WTC11 (cell line): ENCODE measurements at places on chromosomes 7 and 10. TPM values are rescaled to one million over a fixed set of nuclear protein-coding genes. Genes with fewer than 3 reads are reported as not detected.

- DNase-seq, result peak; percentile 21
Observed at GRCh38 chr7:81690251-81690650, 79.6 kb downstream of the HGF start.

- no peak for DNase-seq
Observed at GRCh38 chr10:59323831-59324401, 38.4 kb downstream of the FAM13C start.

DNA sequence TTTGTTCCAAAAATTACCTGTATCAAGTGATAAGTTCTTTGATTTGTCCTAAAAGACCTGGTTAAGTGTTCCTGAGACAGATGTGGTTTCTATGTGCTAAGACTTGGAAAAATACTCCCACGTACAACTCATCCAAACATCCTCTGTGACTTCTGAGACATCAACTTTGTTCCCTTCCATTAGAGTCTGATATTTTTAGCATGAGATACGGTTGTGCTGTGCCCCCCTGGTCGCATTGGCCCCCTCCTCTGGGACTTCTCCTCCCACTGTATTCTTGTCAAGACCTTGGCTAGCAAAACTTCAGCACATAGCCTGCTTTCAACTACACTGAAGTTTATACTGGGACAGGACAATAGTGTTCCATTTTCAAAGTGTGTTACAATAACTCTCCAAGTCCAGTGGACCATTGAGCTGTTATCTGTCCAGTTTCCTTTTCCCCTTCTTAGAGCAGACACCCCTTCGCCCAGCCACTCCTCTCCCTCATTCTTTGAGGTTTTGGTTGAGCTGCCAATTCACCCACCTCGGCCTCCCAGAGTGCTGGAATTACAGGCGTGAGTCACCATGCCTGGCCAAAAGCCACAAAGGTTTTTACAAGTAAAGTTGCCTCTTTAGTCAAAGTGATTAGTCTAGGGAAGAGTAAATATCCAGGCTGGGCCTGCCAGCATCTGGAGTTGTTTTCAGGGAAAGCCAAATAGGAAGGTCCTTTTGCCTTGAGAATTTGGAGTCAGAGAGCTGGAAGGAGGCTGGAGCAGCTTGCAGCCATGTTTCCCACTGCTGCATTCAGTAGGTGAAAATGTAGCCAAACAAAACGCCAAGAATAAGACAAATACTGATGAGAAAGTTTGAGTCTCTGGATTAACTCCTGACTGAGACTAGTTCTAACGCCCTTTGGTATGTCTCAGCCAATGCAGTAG is 17.8 kb upstream of the PDLIM1 start:
- DNase-seq, result no peak

Gene HHEX
- total RNA-seq, result 4.5 to 4.8 TPM (median 4.8 TPM) in 3 replicates

Gene PPP2R2D
- total RNA-seq, result 28.7 to 33.2 TPM (median 30.0 TPM) in 3 replicates

Gene CLDN12
- total RNA-seq, result 39.4 to 47.5 TPM (median 44.1 TPM) in 3 replicates

DNA sequence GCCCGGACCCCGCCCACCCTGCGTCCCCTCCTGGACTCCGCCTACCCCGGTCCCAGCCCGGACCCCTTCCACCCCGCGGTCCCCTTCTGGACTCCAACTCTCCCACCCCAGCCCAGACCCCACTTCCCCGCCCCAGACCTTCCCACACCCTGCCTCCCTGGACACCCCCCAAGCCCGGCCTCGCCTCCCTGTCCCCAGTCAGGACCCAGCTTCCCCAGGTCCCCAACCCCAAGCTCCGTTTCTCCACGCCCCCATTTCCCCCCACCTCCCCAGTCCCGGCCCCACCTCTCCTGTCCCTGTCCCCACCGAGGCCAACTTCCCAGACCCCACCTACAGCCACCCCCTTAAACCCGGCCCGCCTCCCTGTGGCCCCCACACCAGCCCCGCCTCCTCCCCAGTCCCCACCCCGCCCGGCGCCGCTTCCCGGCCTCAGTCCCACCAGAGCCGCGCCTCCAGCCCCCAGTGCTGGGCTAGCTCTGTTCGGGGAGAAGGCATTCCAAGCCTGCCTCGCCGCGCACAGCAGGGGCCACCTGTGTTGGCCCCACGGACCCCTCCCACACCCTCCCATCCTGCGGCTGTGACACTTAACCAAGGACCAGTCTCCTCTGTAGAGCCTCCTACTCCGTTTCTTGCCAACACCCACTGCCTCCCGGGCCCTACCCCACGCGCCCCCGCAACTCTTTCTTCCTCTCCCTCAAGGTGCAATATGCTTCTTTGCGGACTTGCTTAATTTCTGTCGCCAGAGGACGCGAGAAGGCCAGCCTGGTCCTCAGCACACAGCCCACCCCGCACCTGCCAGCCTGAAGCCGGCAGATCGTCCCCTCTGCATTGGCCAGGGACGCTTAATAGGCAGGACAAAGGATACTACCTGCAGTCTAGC is 736 bp upstream of the ITIH5 start:
- DNase-seq, result peak; percentile 61

DNA sequence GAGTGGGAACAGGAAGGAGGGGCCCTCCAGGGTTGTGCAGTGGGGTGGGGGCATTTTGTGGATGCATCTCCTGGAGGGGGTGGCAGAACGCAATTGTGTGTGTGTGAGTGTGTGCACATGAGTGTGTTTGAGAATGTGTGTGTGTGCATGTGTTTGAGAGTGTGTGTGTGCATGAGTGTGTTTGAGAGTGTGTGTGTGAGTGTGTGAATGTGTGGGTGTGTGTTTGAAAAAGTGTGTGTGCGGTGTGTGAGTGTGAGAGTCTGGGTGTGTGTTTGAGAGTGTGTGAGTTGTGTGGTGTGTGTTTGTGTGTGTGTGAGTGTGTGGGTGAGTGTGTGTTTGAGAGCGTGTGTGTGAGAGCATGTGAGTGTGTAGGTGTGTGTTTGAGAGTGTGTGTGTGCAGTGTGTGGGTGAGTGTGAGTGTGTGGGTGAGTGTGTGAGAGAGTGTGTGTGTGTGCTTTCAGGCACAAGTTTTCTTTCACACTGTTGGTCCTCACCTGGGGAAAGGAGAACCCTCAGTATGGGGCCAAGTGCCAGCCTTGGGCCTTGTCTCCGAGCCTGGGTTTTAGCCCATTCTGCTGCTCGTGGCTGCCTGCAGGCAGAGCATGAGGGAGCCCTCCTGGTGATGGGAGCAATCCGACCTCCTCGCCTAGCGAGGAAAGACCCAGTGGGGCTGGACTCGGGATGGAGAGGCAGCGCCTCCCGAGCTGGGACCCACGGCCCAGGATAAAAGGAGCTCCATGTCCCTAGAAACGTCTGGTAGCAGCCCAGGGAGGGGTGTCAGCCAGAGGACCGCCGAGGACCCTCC is 35.6 kb downstream of the CDH23 start:
- DNase-seq, result no peak

GRCh38 chr7:19101472-19101871 is 16.0 kb downstream of the TWIST1 start:
- no peak for DNase-seq

Gene GCK
- 3.3 to 5.1 TPM (median 4.5 TPM) in 3 replicates for total RNA-seq

Gene ZNF239
- 7.7 to 10.8 TPM (median 9.8 TPM) in 3 replicates for total RNA-seq

DNA sequence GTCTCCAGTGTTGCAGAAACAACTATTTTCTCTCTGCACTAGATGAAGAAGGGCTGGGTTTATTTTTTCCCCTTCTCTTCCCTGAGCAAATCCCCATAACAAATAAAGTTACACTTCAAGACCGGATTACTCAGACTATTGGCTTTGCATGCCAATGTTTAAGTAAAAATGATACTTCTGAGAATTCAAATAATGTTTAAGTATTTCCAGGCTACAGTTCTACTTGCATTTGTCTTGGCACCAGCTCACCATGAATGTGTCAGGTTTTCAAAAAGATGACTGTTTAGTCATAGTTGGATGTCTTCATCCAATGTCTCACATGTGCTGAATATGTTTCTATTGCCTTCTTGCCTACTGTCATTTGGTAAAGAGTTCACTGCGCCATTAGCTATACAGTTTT is 912.6 kb downstream of the GATA3 start:
- no peak for DNase-seq

- DNase-seq, result no peak
Observed at GRCh38 chr7:132023466-132023865, 467.0 kb upstream of the PODXL start.

Gene DGKI
- 0.30 to 0.79 TPM (median 0.46 TPM) in 3 replicates for total RNA-seq

Gene AKR1C8
- not detected in 3 replicates for total RNA-seq

Gene ZNF425
- 3.8 to 5.8 TPM (median 4.9 TPM) in 3 replicates for total RNA-seq

DNA sequence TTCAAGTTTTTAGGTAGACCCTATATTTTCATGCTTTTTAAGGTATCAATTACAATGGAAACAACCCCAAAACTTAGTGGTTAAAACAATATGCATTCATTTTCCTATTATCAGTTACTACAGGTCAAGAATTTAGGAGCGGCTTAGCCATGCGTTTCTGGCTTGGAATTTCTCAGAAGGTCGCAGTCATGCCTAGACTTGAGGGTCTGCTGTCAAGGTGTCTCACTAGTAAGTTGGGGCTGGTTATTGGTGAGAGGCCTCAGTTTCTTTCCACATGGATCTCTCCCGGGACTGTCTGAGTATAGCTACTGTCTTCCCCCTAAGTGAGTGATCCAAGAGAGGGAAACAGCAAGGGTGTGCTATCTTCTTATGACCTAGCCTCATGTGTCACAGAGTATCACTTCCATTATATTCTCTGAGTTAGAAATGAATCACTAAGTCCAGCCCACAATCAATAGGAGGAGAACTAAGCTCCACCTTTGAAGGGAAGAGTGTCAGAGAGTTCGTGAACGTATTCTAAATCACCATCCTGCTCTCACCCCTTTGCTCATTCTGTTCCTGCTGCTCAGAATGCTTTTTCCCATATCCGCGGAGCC is 80.5 kb downstream of the RTKN2 start:
- no peak for DNase-seq

DNA sequence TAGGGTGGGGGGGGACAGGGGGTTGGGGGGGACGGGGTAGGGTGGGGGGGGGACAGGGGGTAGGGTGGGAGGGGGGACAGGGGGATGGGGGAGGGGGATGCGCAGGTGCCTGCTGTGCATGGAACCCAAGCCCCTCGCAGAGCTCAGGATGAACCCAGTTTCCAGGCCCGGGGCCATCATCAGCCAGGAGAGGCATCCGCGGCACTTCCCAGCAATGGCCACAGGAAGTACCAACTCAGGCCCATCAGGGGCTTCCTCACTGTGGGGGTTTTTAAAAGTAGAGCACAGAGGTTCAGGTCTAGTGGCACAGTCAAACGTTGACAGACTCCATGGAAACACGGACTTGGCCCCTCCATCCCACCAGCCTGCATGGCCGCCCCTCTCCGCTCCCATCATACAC is 172.7 kb downstream of the DIP2C start:
- no peak for DNase-seq

DNA sequence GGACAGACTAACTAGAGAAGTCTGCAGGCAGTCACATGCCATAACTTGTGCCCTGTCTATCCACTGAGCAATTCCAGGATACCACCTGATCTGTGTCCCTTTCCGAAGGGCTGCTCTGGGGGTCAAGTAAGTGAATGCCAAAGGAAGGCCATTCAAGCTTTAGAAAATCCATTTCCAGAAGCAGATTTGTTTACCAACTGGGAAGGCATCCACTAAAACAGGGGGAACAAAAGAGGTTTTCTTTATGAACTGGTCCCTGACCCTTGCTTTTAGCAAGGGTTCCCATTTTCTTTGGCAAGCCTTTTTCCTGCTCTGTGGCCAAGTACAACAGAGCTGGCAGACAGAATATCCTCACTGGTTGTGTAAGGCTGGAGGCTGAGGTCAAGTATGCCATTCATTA is 36.5 kb downstream of the ITPRID1 start:
- DNase-seq, result no peak

DNA sequence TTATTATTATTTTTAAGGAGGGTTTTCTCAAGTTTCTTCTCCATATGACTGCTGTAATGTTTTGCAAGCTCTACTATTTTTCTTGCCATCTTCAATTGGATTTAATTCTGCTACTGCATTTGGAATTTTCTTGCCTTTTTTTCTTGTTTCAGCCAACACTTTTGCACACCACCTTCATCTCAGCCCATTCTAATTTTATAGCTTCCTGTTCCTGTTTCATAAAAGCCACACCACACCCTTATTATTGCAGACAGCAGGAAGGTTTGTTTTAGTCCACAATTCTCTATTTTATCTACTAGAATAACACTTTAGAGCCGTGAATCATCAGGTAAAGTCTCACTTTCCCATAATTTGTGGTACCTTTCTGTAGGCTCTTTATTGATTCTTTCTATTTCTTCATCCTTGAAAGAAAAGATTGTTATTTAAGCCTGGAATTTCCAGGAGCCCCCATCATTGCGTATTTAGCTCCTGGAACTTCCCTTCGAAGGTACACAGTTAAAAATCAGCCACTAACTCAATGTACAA is 209.3 kb upstream of the TBX20 start:
- DNase-seq, result no peak

DNA sequence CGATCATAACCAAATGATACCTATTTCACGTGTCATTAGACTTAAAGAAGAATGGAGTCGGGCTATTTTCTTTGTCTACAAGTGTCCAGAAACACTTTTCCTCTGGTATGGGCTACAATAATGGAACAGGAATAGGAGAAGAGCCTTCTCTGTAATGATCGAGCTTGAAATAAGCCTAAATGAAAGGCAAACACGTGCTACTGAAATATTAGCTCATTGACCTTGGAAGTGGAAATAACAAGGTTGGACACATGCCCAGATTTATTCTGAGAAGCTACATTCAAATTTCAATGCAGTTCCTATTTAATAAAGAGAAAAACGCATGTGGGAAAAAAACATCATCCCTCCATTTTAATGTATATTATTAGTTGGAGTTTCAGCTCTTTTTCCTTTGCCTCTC is 254.7 kb upstream of the PTER start:
- no peak for DNase-seq

- DNase-seq, result no peak
Observed at GRCh38 chr7:70743531-70744325, 388.2 kb upstream of the GALNT17 start.

- no peak for DNase-seq
Observed at GRCh38 chr7:55477781-55478374, 94.4 kb downstream of the VOPP1 start.

Gene ACTA2
- total RNA-seq, result 4.4 to 7.3 TPM (median 5.3 TPM) in 3 replicates

DNA sequence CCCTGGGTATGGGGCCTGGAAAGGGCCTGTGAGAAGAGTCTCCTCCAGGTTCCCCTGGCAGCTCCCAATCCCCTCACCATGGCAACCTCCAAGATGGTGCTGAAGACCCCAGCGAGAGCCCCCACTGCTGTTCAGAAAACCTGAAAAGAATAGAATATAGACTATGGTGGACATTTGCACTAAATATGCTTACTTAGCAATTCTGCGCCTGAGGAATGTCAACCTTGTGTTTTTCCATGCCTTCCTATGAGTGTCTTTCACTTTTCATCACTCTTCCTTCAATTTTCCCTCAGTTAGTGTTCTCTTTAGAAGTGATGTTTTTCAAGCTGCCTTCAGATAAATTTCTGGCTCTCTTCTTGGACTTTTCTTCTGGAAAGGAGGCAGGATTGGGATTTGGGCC is 589.2 kb downstream of the LRMDA start:
- no peak for DNase-seq

Gene ARL4A
- 20.9 to 25.4 TPM (median 21.9 TPM) in 3 replicates for total RNA-seq

DNA sequence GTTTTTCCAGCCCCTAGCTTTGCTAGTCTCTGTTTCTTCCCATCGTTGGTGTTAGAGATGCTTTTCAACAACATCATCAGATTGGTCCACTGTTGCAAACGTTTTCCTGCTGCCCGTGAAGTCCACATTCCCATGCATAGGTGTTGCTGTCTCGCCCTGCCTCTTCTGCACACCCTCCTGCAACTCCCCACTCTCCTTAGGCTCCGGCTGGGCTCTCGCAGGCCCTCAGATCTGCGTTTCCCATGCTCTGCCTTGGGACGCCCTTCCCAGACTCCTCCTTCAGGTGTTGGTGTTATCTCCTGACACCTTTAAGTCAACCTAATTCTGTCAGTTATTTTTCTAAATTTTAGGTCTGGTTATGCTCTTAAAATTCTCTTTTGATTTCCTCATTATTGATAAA is 55.0 kb downstream of the ZMYND11 start:
- DNase-seq, result no peak

Gene RTKN2
- total RNA-seq, result 16.7 to 20.5 TPM (median 16.8 TPM) in 3 replicates

- DNase-seq, result no peak
Observed at GRCh38 chr10:113097036-113097435, 147.0 kb downstream of the TCF7L2 start.

GRCh38 chr10:49230004-49230403 is 41.8 kb upstream of the TMEM273 start:
- no peak for DNase-seq
